ENCODE measurements at places on chromosomes 11 and 22.

- no peak for DNase-seq
These were observed 89.7 kb downstream of the C11orf91 start for GRCh38 chr11:33610903-33611302.

GRCh38 chr11:63015521-63016215, at the start of gene SLC22A8:
Gene SLC22A8 (minus strand): TSS chr11:63015841. CDS start chr11:63014958, 883 bp downstream.
- no peak for DNase-seq

GRCh38 chr22:39444247-39444800, 12.5 kb upstream of the MGAT3 start:
- no peak for DNase-seq

- no peak for DNase-seq
These were observed 151.2 kb downstream of the LRRC4C start for GRCh38 chr11:41308286-41308685.

GRCh38 chr22:44999231-44999630, 10.6 kb downstream of the PHF21B start:
- DNase-seq: no peak

- no peak for DNase-seq
These were observed 32.7 kb downstream of the BRSK2 start for GRCh38 chr11:1422481-1422880.

DNA sequence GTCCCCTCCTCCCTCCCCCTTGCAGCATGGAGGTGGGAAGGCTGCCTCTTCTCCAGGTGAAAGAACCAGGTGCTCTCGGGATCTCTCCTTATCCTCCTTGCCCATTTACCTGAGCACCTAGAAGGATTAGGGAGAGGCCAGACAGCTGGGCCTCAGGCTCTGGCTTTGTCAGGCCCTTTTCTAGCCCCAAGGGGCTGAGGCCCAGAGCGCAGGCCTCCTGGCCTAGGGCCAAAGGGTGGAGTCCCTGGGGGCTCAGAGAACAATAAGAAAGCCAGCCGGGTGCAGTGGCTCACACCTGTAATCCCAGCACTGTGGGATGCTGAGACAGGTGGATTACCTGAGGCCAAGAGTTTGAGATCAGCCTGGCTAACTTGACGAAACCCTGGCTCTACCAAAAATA, 5.4 kb upstream of the TTLL1 start:
- no peak for DNase-seq

Data from SIG-M5 (cell line).